Endothelial cell of umbilical vein (primary cell): ENCODE measurements at places on chromosomes 7 and 10. TPM values are rescaled to one million over a fixed set of nuclear protein-coding genes. Genes with fewer than 3 reads are reported as not detected.

DNA sequence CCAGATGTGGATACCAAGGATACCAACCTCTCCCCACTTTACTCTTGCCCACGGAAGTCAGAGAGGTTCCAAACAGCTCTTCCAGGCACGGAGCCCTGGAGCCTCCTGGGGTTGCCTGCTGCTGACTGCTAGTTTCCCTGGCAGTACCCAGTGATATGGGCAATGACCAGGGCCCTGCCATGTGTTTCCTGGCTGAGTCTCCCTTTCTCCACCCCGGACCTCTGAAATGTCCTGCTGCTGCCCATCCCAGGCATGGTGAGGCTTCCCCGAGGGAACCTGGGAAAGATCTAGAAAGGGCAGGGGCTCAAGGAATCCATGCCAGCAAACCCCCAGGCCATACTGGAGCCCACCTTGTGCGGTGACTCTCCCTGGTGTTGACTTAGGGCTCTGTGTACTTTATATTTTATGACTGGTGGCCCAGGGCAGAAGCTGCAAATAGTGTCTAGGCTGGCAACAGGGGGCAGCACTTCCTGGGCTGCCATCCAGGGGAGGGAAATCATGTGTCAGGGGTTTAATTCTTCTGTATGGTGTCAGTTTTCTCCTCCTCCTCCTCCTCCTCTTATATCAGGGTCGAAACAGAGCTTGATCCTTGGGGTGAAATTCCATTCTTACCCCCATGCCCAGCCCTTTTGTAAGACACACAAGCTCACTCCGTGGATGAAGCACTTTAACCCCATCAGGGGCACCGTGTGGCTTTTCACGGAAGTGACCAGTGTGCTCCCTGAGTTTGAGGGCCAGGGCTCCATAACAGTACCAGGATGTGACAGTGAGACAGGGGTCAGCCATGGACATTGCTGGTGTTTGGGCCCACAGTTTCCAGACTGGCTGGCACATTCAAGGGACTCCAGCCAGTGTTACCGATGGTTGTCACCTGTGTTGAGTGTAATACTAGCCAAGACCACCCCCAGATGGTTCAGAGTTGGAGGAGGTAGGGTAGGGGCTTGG lies 62.4 kb upstream of the GDF10 start:
- no peak for DNase-seq

- no peak for DNase-seq
Observed at GRCh38 chr10:116612107-116612769, 8.5 kb upstream of the PNLIPRP2 start.

The GALNT17 gene
- polyA plus RNA-seq: not detected in 2 replicates

- DNase-seq: no peak
Observed at GRCh38 chr7:30846378-30846777, 65.3 kb upstream of the AQP1 start.

- no peak for DNase-seq
Observed at GRCh38 chr7:32631021-32631420, 135.7 kb downstream of the AVL9 start.

- DNase-seq: no peak
Observed at GRCh38 chr10:11884706-11885423, 61.7 kb downstream of the PROSER2 start.

- DNase-seq: no peak
Observed at GRCh38 chr7:50793947-50794570, 11.4 kb upstream of the GRB10 start.
